Mesenteric fat pad (tissue), 1 donor: ENCODE measurements at places on chromosomes 12 and 14. TPM values are rescaled to one million over a fixed set of nuclear protein-coding genes. Genes with fewer than 3 reads are reported as not detected.

METTL25 gene
- 9.4 TPM for total RNA-seq

USP30 gene
- 15.1 TPM for total RNA-seq

VTI1B gene
- 195 TPM for total RNA-seq

MDP1 gene
- 10.3 TPM for total RNA-seq

TPH2 gene
- total RNA-seq, result not detected

KRT4 gene
- not detected for total RNA-seq
